ENCODE measurements at places on chromosomes 12 and 14.
A peak's percentile ranks its signal among the peaks of the same experiment; 100 is the strongest.

DNA sequence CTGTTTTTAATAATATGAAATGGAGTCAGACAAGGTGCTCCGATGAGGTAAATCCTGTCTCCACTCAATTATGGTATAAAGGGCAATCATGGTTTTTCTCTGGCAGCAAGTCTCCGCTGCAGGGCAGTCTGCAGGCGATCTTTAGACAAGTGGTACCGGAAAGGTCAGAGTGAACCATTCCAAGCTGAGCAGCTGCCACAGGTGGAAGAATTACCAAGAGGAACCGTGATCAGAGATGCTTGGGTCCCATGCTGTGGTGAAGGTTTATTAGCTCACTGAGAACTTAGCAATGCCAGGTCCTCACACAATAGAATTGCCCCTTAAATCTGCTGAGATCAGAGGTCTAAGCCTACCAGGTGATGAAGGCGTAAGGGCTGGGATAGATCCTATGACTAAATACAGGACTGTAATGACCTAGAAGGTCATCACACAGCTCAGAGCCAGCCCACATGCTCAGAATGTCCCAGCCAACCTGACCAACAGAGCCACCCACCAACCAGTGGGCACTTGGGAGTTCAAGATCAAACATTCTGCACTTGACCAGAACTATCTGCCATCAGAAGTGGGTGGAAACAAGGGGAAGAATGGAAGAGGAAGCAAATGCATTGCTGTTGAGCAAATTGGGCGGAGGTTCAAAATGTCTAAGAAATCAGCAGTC is 175.2 kb upstream of the BCL2L14 start:
- DNase-seq, result no peak

DNA sequence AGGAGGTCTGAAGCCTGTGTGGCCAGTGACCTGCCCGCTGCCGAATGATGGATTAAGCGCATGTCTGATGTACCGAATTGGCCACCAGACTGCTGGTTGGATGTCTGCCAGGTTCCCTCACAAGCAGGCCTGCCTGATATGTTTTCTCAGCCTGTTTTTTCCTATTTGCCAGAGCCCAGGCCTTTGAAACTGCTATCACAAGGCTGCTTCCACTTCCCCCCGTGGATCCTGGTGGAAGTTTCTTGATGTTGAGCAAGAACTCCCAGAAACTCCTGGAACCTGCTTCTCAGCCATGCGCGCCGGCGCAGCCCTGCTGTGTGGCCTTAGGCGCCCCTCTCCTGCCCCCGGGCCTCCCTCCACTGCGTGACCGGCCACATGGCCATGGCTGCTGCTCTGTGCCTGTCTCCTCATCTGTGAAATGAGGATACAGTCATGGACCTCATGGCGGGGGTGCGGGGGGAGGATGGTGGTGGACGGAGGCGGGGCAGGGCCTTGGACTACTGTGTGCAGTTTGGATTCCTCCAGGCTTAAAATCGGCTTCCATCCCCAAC is 56.6 kb downstream of the CALM1 start:
- DNase-seq, result no peak

GRCh38 chr12:84572196-84572595 is 340.4 kb downstream of the SLC6A15 start:
- DNase-seq, result no peak

DNA sequence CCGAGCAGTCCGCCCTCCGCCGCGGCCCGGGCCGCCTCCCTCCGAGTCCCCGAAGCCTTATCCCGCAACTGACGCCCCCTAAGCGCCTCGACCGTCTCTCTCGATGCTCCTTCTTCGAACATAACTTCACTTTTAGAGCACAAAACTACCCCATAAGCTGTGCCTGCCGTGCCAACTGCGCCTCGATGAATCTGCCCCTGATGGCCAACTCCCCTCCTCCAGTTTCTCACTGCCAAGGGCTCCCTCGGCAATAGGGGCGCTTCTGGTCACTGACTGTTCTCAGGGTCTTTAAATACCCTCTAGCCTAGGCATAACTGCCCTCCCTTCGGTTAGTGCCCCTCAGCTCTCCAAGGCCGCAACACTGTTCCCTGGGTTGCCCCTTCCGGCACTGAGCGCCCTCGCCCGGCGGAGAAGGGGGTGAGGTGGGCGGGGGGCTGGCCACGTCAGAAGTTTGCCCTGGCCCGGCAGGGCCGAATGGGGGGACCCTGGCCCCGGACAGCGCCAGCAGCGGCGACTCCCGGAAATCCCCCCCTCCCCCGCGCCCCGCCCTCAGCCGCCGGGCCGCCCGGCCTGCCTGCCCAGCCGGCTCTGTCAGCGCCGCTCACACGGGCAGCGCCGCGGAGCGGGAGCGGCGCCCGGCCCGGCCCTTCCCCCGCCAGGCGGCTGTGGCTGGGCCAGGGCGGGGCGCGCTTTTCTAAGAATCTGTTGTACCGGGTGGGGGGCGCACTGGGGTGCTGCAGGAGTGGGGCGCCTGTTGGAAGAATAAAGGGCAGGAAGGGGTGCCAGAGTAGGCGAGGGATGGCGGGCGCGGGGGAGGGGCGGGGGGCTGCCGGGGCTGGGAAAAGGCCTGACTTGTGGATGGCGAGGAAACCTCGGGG is 10.6 kb downstream of the RARG start:
- peak; percentile 71 for DNase-seq

GRCh38 chr12:65816086-65816485 is 8.2 kb upstream of the HMGA2 start:
- DNase-seq, result no peak

GRCh38 chr12:121637231-121637914 is 11.0 kb downstream of the ORAI1 start:
- no peak for DNase-seq

- no peak for DNase-seq
These were observed 58.9 kb upstream of the HMGA2 start for GRCh38 chr12:65765436-65765813.

DNA sequence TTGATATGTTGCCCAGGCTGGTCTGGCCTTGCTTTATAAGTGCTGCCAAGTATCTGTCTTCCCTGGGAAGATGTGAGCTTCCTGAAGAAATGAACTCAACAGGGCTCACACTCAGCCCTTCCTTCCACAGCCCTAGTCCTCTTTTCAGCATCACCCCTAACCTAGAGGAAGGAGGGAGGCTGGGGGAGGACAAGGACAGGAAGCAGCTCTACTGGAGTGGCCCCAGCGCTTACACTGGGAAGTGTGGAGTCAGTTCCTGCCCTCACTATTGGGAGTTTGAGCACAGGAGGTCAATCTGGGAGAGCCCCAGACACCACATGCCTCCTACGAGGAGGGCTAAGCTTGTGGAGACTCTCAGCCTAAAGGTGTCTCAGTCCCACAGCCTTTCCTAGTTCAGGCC is 16.8 kb downstream of the GALNT6 start:
- DNase-seq, result no peak

GRCh38 chr12:62028536-62028935 is 231.7 kb upstream of the USP15 start:
- no peak for DNase-seq

- no peak for DNase-seq
These were observed 358.9 kb downstream of the NPAS3 start for GRCh38 chr14:33297565-33297964.

DNA sequence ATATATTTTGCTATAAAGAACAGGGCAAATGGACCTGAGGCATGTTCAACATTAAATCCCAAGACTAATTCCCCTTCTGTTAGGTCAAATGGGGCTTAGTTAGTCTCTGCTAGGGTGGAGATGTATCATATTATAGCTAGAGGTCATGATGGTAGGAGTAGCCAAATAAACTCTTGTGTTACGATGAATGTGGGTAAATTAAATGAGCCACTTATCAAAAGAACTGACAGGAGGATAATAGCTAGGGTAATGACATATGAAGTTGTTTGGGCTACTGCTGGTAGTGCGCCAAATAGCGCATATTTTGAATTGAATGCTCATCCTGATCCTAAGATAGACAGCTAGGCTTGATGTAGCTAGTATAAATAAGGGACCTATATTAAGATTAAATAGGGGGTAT is 445.0 kb downstream of the GXYLT1 start:
- no peak for DNase-seq

- no peak for DNase-seq
These were observed 1.1 kb downstream of the MIS18BP1 start for GRCh38 chr14:45251912-45252311.

- DNase-seq, result no peak
These were observed 240.3 kb downstream of the MSRB3 start for GRCh38 chr12:65518771-65519170.

DNA sequence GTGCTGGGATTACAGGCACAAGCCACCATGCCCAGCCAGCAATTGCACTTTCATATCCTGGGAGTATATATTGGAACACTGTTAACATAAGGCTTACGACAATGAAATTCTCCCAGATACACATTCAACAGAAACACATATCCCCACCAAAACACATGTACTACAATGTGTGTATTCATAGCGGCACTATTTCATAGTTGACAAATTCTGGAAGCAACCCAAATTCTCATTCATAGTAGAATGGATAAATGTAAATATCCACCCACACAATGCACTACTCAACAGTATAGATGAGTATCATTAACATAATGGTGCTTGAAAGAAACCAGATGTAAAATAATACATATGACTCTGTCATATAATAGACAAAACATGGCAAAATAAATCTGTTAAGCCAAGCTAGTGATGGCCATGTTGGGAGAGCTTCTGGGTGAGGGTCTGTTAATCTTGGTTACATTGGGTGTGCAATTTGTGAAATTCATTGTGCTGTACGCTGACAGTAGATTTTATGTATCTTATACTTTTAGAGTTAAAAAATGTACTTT is 2.6 kb upstream of the DNAAF2 start:
- no peak for DNase-seq

DNA sequence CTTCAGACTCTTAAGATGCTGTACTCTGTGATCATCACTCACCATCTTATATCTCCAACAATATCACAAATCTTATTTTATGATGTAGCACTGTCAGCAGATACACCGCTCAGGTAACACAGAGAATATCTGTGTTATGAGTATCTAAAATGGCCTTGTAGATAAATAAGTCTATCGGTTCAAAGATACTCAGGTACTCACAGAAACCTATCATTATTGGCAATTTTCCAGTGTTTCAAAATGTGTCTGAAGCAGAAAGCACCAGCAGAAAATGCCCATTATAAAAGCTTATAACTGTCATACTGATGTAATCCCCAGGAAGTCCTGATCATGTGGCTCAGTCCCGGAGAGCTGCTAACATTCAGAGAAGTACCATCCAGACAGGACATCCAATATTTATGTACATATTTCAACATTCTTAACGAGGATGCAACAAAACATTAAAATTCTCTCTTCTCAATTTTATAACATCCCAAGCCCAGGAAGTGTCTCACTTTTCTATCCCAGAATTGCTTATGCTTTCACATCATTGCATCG is 190.7 kb upstream of the LMNTD1 start:
- no peak for DNase-seq

Measured in glutamatergic neuron (in vitro differentiated cells).